ENCODE measurements at places on chromosomes 4 and X.

GRCh38 chr4:103842076-103842475 is 122.3 kb upstream of the TACR3 start:
- DNase-seq = no peak

GRCh38 chr4:84146300-84146959 is 352.7 kb downstream of the NKX6-1 start:
- no peak for DNase-seq

GRCh38 chr4:121711263-121712000 is 14.7 kb upstream of the ANXA5 start:
- DNase-seq = no peak

GRCh38 chr4:153418121-153418520 is 48.0 kb upstream of the TMEM131L start:
- DNase-seq = no peak

DNA sequence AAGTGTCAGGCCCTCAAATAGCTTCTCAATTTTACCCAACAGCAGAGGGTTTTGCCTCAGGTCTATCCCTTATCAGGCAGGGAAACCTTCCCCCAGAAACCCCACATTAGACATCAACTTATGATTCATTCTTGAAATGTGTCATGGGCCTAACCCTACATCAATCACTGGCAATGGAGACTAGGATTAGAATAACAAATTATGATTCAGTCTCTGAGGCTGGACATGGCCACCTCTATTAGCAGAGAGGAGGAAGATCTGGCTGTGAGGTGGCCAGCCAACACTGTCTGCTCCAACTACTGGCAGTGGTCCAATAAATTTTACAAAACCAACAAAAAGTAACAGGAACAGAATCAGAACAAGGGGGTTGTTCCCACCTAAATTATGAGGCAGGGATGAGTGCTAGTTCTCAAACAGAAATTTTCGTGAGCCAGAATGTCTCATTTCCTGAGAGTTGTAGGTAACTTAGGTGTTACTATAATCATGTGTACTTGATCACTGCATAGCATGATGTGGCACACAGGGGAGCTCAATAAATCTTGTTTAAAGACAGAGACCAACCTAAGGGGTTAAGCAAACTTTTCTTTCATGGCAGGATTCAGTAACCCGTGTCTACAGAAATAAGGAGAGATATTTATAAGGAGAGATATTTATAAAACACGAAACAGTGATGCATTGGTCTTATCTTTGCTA is 126.8 kb downstream of the NFKB1 start:
- no peak for DNase-seq

DNA sequence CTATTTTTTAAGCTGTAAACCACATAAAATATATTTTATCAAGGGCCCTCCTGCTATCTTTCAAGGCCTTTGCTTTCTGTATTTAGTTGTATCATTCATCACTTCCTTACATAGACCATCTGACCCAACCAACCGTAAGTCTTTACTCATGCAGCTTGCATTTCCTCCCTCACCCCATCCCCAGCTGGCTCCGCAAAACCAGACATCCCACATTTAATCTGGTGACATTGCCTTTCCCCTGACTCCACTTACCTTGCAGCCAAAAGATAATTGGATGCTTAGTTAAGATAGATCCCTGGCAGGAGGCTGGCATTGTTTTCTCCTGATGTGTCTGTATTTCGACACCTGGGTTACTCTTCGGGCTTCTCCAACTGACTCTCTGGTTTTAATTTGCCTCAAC is 183.7 kb upstream of the LDB2 start:
- DNase-seq = no peak

DNA sequence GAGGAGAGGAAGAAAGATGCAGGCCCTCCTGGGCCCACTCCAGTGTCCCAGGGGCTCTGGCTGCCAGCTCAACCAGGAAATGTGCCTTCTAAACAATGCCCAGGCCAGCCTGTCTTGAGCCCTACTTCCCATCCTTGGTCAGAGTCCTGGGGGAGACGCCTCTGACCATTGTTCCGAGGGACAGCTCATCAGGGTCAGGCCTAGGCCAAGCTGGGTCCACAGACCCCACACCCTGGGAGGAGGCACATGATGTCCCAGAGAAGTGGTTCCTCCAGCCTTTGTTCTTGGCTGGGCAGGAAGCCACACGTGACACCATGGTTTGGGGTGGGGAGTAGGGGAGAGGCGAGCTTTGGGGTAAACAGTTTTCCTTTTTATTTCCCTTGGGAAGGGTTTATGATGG is 102.5 kb downstream of the EFNB1 start:
- DNase-seq = no peak

All from effector CD4-positive, alpha-beta T cell (primary cell).